Activated T-helper 17 cell treated with anti-CD3 and anti-CD28 coated beads, Interleukin-2, amount 50 U/mL, for 72 hours (primary cell): ENCODE measurements at places on chromosomes 7 and 10.

DNA sequence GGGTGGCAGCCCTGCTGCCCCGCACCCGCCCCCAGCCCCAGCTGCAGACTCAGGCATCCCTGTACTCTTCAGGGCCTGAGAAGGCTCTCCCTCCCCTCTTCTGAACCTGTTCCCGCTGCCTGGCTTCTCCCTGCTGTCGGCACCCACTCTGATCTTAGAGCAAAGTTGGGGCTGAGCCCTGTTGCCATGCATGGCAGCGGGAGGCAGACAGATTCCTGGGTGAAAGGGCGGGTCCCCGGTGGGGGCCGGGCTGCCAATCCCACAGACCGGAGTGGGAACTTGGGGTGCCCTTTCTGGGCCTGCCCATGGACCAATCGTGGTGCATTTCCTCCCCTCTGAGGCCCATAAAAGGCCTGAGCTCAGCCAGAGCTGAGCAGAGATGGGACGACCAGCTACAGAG is 80.7 kb downstream of the SPDYE5 start:
- no peak for ATAC-seq

DNA sequence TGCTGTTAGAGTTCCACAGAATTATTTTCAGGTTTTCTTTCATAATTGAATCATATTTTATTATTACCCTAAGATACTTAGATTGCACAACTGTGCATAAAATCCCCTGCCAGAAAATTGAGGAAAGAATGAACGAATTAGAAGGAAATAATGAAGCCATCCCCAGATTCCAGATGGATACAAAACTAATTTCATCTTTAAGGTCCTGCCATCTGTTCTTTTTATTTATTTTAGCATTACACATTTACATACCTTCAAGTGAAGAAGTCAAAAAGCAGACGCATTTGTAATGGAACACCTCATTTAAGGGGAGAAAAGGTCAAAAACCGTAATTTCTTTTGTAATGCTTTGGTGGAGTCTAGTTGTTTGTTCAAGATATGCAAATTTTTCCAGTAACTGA is 77.0 kb upstream of the LRRTM3 start:
- no peak for ATAC-seq

DNA sequence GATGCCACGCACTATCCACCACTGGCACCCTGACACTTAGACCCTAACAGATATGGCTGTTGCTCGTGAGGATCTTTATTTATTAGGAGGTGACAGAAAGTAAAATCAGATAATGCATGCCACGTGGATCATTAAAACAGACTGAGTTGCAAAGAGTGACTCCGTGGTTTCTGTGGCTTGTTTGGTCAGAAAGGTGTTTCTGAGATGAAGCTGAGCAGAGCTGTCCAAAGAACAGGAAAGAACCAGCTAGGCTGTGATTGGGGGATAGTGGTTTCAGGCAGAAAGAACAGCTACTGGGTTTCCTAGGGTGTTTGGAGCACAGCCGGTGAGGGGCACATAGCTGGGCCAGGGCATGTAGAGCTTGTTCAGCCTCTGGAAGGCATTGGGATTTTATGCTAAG is 34.4 kb downstream of the CSGALNACT2 start:
- ATAC-seq = peak; percentile 35

- ATAC-seq = no peak
These were observed 41.4 kb downstream of the CAMK1D start for GRCh38 chr10:12390733-12391132.

DNA sequence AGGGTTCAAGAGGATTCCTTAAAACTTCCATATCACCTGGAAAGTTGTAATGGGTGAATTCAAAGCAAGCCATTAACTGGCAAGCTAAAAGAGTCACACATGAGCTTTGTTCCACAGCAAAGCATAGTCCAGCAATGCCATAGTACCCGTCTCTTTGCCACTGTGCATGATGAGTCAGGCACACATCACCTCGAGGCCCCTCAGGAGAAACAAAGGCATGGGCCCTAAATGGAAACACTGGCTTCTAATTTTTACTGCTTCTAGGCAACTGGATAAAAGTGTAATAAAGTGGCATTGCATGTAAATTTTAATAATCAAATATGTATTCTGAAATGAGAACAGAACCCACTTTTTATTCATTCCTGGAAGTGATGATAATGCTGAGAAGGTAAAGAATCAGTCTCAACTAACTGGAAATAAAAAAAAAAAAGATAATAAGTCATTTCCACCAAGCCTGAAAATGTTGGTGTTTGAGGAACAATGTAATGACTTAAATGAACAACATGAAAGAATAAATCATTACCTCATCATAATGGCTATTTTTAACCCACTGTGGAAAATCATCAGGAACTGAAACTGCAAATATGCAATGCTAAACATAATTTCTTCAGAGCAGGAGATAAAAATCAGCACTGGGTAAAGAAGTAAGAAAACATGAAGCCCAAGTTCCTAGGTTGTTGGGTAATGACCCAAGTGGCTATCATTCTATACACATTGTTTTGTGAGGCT is 104.9 kb downstream of the CDK6 start:
- ATAC-seq = peak; percentile 83

DNA sequence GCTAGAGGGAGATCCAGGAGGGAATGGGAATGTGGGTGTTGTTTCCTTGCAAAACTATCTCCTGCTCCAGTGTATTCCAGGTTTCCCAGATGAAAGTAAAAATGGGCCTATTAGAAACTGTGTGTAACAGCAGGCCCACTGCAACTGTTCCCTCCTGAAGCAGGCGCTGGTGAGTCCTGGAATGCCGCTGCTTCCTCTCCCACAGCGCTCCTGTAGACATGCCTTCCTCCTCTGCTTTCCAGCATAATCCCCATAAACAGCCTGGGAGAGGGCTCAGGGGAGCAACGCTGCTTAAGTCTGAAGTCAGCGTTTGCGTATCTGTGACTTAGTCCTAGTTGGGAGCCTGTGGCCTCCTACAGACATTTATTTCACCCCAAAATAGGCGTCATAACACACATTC is 551.0 kb upstream of the FOXK1 start:
- no peak for ATAC-seq

- ATAC-seq = peak; percentile 55
These were observed at the start of gene PRRT4 for GRCh38 chr7:128361411-128362379. TSS of gene PRRT4 (minus strand) at chr7:128361690.

GRCh38 chr10:67697724-67698131 is 1.7 kb upstream of the CTNNA3 start:
- ATAC-seq = peak; percentile 59

GRCh38 chr10:34954142-34954541 is 136.0 kb downstream of the CUL2 start:
- no peak for ATAC-seq

GRCh38 chr7:7399707-7400106 is 136.0 kb downstream of the COL28A1 start:
- ATAC-seq = no peak

- ATAC-seq = peak; percentile 56
These were observed 382.7 kb downstream of the SFMBT2 start for GRCh38 chr10:7027913-7028808.
